ENCODE measurements at places on chromosomes 4 and X. TPM values are rescaled to one million over a fixed set of nuclear protein-coding genes. Genes with fewer than 3 reads are reported as not detected.

GPR173 gene
- 36.3 TPM for polyA plus RNA-seq

RAB9B gene
- polyA plus RNA-seq, result 24.5 TPM

SPACA5 gene
- polyA plus RNA-seq, result not detected

TEX13D gene
- not detected for polyA plus RNA-seq

SATL1 gene
- polyA plus RNA-seq, result 1.5 TPM

GPR82 gene
- 0.10 TPM for polyA plus RNA-seq

GNRHR gene
- 0.89 TPM for polyA plus RNA-seq

MAGED1 gene
- polyA plus RNA-seq, result 639 TPM

SLC16A2 gene
- polyA plus RNA-seq, result 57.7 TPM

GC gene
- polyA plus RNA-seq, result 0.77 TPM

PRDM8 gene
- polyA plus RNA-seq, result 44.4 TPM

PRRG3 gene
- 16.0 TPM for polyA plus RNA-seq

C4orf46 gene
- 10.0 TPM for polyA plus RNA-seq

CFAP99 gene
- polyA plus RNA-seq, result 5.9 TPM

F9 gene
- not detected for polyA plus RNA-seq

TSPAN7 gene
- polyA plus RNA-seq, result 601 TPM

DEFB131A gene
- not detected for polyA plus RNA-seq

HTR2C gene
- polyA plus RNA-seq, result 11.2 TPM
